ENCODE measurements at places on chromosomes 2 and 18.

GRCh38 chr2:23843051-23843976 is 83.6 kb downstream of the ATAD2B start:
- DNase-seq = peak; percentile 66

GRCh38 chr2:37526323-37526722 is 145.1 kb downstream of the CDC42EP3 start:
- DNase-seq = peak; percentile 44

DNA sequence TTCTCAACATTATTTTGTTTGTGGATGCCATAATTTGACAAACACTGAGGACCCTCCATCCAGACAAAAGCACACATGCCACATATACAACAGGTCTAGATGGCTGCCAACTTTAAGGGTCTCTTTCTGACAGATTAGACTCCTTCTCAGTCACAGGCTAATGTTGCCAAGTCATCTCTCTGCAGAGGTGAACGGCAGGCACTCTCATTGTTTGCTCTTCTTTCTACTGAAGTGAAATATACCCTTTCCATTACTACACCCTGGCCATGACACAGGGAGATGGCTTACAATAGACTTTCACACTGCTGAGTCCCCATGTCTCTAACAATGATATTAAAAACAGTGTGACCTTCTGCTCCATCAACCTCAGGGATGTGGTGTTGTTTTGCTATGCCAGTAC is 47.5 kb upstream of the ZNF397 start:
- DNase-seq = no peak

- DNase-seq = peak; percentile 35
Observed at GRCh38 chr2:71166812-71167211, 36.4 kb downstream of the MPHOSPH10 start.

- DNase-seq = peak; percentile 71
Observed at GRCh38 chr2:111704246-111704645, 179.7 kb downstream of the ANAPC1 start.

DNA sequence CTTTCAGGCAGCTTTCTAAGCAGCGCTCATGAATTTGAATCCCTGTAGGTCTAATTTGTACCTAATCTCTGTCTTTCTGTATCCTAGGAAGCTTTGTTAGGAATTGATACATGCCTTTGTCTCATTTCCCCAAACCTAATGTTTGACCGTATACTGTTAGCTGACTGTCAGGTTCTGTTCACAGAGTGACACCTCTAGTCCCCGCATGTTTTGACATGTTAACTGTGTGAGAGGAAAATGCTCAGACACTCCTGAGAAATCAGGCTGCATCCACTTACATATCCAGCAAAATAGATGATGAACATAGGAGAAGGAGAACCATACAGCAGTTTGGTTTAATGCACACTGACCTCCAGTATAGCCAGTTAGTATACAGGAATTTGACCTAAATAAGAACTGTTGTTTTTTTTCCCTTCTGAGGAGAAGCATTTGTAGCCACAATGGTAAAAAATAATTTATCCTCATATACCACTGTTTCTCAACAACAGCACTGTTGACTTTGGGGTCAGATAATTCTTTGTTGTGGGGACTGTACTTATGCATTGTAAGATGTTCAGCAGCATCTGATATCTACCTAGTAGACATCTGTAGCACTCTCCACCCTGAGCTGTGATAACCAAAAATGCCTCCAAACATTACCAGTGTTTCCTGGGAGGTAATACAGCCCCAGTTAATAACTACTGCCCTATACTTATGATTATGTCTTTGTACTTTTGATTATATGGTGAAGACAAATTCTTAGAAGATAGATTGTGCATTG is 130.9 kb downstream of the NCOA1 start:
- no peak for DNase-seq

DNA sequence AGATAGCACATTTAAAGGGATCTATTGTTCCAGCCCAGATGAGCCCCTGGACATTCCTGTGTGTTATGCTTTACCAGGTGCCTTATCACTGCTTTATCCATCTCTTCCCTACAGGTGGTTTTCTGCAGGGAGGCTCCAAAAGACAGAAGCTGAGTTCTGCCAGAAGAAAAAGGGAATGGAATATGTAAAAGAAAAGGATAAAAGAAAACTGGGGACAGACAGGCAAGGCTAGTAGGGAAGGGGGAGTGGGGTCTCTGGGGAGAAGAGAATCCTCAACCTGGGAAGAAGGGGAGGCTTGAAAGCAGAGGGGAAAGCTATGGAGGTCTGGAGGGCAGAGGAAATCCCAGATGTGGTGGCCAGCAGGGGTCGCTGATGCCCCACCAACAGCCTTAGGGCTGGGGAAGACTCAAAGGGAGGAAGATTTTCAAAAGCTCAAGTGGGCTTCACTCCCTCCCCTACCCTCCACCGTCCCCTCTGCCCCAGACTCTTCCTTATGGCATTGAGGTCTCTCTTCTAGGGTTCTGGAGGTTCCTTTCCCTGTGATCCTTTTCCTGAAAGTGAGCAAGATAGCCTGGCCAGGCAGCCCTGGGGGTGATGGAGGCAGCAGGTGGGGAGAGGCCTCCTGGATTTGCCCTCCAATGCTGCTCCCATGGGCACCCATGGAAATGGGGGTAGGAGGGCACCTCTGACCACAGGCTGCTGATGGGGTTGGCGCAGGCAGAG is 178.1 kb upstream of the PKDCC start:
- peak; percentile 64 for DNase-seq

DNA sequence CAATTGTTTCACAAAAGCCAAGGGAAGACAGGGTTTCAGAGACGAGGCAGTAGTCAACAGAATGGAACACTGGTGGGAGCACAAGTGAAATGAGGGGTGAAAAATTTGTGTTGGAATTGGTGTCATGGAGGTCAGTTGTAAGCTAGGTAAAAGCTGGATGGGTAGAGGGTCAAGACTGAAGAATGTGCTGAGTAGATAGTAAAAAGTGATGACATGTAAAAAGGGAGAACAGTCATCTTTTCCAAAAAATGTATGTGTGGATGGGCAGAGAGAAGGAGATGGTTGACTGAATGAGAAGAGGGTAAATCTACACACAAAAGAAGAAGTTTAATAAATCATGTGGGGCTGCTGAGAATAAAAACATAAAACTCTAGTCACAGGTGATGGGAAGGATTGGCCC is 92.7 kb upstream of the COL3A1 start:
- DNase-seq = no peak

DNA sequence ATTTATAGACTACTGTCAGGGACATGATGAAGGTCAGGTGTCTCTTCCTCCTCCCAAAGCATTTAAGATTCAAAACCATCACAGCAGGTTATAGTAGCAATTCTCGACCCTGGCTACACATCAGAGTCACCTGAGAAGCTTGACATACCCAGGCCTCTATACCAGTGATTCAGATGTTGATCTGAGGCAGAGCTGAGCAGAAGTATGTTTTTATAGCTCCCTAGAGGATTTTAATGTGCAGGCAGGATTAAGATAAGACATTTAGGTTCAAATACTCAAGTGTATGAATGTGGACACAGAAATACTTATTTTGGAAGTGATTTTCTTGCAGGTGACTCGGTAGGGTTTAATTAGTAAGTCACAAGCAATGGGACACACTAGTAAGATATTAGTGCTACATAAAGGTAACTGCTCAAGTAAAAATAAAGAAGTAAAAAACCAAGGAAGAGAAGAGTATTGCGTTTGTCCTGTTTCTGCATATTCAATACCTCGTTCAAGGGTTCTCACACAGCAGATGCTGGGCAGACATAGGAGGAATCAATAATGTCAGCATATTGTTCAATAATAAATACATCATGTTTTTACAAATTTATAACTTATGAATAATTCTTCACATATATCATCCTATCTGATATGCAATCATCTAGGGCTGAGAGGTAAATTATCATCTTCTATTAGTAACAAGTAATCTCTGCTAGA is 7.0 kb downstream of the GCFC2 start:
- no peak for DNase-seq

DNA sequence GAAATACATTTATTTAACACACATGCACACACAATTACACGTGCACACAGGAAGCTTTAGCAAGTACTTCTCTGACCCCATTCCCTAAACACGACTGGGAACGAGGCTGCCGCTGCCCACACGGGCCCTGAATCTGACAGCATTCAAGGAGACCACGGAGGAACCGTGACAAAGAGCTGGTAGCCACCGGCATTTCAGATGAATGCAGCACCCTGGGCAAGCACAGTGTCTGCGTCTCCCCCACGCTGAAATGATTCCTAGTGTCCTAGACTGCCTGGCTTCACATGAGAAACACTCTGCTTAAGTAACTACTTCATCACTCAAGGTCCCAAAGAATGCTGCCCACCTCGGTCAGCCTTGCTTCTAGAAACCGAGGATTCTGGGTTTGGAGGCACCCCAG is 95.0 kb downstream of the HDAC4 start:
- no peak for DNase-seq

GRCh38 chr2:123540291-123540690 is 484.8 kb upstream of the CNTNAP5 start:
- DNase-seq = no peak

DNA sequence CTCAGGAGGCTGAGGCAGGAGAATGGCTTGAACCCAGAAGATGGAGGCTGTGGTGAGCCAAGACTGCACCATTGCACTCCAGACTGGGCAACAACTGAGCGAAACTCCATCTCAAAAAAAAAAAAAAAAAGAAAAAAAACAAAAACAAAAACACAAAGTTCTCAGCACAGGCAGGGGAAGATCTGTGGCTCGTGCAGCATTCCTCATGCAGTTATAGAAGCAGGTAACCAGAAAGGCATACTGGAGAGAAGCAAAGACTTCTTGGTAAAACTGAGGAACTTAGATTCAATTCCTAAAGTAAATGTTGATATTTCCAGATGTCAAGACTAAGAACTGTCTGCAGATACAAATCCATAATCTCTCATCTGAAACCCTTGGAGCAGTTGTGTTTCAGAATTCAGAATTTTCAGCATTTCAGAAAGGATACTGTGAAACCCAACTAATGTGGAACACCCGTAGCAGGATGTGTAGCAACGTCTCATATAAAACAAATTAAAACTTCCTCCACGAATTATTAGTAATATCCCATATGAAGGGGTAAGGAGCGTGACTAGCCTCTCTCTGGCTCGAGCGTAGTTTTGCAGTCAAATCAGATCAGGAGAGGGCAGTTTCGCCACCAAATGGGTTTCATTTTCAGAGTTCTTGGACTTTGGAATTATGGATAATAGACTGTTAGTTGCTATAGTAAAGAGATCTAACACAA is 13.2 kb upstream of the SLC25A52 start:
- no peak for DNase-seq

GRCh38 chr2:183993052-183993451 is 605.3 kb upstream of the ZNF804A start:
- DNase-seq = no peak

DNA sequence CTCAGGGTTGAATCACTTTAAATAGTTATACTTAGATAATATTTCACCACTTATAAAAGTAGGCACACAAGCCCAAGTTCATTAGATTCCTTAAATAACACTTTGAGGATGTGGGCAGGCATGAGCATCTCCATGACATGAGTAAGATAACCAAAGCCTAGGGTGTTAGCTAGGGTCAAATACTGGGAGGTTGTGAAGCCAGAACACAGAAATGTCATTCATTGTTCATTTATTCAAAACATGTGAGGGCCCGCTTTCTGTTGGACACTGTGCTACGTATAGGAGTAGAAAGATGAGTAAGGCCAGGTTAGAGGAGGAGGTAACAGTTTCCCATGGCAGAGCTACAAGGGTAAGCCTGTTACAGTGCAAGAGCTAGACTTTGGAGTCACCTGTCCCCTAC is 93.5 kb upstream of the NEDD4L start:
- DNase-seq = no peak

DNA sequence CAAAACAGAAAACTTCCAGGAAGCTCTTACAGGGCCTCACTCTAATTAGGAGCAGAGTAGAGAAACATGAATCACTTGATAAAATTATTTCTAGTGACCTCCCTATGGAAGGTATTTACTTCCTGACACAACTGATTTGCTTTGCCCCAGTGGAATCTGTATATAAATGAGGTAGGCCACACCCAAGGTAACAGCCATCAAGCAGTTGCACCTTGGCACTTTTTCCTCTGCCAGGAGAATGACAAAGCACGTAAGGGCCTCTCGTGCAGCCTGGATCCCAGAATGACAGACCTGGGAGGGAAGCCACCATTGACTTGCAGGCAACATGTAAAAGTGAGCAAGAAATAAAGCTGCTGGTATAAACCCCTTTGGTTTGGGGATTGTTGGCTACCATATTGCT is 620.0 kb upstream of the SLC39A10 start:
- no peak for DNase-seq

DNA sequence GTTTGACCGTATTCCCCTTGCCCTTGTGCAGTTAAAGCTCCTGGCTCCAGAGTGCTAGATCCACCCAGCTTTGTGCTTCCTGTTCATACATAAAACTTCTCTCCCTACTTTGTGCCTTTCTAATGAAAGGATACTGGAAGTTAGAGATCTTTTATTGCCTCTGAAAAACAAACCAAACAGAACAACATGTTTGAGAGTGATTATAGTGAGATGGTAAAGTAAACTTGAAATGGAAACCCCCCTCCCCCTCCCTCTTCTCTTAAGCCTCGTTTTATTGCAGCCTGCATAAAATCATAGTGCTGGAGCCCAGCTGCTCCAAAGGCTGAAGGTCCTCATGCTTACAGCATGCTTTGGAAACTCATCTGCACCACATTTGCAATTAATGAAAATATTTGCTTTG is 125.1 kb downstream of the TANC1 start:
- DNase-seq = no peak

DNA sequence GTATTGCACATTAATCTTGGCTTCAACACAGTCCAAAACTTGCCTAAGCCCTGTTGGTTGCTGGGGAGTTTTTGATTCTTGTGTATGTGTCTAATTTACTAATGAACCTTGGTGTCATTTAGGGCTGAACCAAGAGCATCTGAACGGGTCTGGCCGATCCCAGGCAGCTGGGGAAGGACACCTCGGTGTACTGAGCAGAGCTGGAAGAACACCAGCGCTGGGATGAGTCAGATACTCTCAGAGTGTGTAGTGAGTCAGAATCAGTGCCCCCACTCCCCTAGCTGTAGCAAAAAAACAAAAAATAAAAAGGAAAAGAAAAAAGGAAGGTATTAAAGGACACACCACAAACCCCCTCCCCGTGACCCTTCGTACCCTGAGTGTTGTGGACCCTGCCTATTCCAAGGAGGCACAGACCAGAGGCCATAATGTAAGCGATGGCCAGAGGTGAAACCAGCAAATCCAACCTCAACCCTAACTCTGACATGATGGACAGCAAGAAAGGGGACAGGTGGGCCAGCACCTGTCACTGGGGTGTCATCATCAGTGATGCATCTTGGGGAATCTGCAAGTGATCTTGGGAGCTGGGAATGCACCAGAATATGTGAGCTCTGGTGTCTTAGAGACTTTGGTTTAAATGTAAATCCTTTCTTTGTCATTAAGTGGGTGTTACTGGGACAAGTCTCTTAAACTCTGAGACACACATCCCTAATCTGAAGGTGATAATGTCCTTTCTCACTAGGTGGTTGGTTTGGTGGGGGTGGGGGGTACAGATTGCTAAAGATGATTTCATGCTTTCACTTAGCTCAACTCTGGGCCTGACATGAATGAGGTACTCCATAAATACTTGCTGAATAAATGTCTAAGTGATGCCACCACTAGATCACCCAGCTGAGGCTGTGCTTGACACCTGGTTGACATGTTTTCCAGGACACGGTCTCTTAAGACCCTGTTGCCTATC is 34.2 kb upstream of the NCOA1 start:
- peak; percentile 87 for DNase-seq

Data from fibroblast of mammary gland (primary cell).